ENCODE measurements at places on chromosomes 7 and 10.

DNA sequence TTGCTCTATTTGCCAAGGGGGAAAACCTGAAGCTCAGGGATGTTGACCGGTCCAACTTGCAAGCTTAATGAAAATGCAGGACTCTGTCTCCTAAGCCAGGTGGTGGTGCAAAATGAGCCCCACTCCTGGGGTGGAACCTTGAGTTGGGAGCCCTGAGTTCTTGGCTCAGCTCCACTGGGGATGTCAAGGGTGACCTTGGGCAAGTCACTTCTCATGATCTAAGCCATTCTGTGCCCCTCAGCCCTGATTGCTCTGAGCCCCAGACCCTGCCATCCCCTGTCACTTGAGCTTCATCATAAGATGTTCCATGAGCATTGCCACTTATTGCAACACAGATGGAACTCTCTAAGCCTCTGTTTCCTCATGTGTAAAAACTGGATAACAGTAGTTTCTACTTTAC is 33.9 kb downstream of the MYL10 start:
- no peak for DNase-seq

DNA sequence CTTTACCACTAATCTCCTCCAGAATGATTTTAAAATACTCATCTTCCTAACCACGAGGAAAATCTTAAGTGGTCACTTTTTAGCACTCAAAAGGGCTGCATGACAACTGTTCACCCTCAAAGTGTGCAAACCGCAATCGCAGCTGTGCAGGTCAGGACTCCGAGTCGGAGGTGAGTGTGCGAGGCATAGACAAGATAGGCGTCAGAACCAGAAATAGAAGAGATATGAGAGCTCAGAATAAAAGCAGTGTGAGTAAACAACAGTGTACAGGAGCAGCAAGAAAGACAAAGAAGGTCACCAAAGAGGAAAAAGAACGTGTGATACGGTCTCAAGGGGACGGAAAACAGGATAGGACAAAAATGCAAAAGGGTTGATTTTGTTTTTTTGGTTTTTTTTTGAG is 17.5 kb upstream of the ENO4 start:
- no peak for DNase-seq

DNA sequence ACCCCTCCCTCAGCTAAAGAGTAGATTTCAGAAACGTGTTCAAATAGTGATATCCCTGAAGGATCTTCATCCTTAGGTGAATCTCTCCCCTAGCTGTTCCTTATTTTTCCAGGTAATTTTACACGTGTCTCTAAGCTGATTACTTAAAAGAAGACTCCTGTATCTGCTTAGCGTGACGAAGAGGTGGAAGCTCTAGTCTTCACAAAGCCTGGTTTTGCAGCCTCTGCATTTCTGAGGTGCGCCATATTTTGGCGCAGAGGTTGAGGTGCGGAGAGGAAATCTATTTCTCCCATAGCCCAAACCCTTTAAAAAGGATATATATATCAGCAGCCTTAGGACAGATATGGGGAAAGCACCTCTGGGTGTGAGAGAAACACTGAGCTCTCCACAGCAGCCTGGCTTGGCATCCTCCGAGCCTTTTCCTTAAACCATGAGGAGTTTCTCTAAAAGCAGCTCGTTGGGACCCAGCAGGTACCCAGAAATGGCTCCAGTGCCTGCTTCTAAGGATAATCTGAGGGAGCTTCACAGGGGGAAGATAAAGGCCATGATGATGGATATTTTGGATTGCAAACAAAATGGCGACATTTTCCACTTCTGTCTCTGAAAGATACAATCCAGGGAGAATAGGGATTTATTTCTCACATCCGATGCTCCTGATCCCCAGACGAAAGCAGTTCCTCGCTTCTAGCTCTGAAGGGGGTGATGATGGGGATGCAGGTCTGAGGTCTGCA is 3.0 kb upstream of the HOXA2 start:
- peak; percentile 45 for DNase-seq

- no peak for DNase-seq
Measured at GRCh38 chr7:26490640-26491624, 199.3 kb downstream of the SNX10 start.

DNA sequence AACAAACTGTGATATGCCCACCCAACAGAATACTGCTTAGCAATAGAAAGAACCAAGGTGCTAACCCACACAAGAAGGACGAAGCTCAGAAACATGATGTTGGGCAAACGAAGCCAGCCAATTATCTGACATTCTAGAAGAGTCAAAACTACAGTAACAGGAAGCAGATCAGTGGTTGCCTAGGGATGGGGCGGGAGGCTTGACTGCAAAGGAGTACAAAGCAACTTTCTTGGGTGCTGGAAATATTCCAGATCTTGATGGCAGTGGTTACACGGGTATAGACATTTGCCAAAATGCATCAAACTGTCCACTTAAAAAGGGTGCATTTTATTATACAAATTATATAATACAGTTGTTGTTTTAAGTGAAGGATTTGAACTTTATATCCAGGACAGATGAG is 41.1 kb upstream of the RET start:
- peak; percentile 7 for DNase-seq

- DNase-seq: no peak
Measured at GRCh38 chr10:4101918-4102654, 317.1 kb upstream of the KLF6 start.

DNA sequence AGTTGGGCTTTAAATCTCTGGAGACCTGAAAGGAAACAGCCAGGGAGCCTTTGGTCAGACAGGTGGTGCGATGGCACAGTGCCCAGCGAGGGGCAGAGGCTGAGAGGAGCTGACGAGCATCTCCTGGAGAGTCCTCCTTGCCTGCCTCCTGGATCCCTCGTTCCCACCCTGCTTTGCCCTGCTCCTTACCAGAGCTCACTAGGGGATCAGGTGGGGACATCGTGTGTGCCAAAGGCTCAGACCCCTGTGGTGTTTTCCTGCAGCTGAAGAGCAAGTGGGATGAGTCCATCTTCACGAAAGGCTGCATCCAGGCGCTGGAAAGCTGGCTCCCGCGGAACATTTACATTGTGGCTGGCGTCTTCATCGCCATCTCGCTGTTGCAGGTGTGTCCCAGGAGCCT is 21.8 kb upstream of the SH2D4B start:
- DNase-seq: no peak

GRCh38 chr10:130958003-130958402 is 353.5 kb downstream of the TCERG1L start:
- DNase-seq: no peak

DNA sequence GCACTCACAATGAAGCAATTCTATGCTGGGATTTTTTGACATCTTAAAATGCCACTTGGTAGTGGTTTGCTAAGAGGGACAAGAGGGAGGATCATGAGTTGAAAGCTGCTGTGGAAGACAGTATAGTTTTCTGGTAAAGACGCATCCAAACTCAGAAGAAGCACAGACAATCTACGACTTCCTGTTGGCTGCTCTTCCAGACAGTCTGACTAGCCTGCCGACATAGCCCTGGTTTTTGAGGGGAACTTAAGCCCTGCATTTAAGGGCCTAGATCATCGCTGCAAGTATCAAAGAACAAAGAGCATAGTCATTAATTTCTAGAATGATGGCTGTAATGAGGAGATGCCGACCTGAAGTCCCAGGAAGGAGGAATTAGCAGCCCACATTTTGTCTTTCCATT is 99.9 kb upstream of the IKZF1 start:
- DNase-seq: no peak

DNA sequence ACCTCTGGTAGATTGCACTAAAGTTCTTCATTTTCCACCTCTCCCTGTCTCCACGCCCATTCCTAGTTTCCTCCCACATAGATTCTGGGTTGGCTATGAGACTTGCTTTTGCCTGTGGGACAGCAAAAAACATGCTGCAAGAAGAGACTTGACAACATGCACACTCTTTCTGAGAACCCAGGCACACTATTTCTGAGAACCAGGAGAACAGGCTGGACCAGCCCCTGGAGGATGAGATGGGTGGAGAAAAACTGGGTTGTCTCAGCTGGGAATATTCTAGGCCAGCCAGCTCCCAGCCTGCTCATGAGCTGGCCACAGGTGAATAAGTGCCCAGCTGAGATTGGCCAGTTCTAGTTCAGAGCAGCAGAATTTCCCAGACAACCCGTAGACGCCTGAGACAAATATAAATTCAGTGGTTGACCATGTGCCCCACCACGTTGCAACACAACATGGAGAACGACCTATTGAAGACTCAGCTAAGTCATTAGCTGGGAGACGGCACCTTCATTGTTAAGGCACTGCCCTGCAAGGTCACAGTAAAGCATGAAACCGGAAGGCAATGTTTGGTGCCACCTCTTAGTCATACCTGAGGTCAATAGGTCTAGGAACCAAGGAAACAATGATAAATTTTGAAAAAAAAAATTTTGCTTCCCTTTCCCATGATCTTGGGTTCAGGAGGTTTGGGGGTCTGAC is 92.7 kb upstream of the AKR1E2 start:
- DNase-seq: no peak

DNA sequence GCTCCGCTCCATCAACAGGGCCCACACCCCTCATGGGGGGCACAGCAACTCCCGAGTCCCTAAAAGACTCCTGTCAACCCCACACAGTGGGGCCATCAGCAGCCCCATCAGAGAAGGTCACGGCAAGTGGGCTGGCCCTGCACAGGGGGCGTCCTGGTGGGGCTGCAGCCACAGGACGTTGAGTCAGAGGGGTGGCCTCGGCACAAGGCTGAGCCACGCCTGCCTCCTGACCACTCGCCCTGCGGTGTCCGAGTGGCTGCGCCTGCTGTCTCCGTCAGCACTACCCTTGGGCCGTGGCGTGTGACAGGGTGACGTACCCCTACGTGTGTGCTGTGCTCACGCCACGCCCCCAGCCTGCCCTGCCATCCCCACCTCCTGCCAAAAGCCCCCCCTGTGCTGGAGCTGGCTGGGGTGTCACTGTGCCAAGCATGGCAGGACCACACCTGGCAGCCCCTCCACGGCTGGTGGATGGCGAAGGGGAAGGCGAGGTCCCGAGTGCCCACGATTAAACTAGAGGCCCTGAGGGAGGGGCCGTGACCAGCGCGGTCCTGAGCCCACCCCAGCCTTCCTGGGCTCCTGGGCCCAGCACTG is 26.0 kb upstream of the NKX6-2 start:
- peak; percentile 33 for DNase-seq

- DNase-seq: no peak
Measured at GRCh38 chr7:106767078-106767477, 98.0 kb upstream of the PIK3CG start.

DNA sequence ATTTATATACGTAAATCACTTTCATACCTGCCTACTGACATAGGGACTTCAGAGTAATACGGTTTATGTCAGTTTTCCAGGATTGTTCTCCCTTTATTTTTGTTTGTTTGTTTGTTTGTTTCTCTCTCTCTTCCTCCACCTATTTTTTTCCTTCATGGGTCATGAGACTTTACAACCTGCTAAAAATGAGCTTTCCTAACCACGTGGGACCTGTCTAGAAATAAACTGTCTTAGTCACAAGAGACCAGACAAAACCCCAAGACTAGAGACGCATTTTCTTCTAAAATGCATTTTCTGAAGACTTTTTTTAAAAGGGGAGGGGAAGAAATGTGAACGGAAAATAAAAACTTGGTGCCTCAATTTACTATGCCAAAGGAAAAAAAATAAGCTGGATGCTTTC is 41.1 kb upstream of the FIGNL1 start:
- no peak for DNase-seq

- DNase-seq: no peak
Measured at GRCh38 chr10:10959666-10960065, 58.0 kb upstream of the CELF2 start.

DNA sequence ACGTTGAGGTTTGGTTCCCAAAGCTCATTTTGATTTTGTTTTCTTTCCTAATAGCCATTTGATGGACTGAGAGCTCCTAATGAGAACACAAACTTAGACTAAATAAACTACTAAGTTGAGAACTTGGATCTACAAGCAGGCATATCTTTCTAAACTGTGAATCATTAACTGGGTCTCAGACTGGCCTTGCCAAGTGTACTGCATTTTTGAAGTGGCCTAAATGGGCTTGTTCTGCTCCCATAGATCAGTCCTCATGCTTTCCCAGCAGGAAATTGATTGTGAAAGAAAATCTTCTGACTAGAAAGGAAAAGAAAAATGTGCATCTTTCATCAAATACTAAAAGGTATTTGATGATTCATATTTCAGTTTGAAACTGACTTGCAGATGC is 46.7 kb upstream of the RBM33 start:
- DNase-seq: no peak

- DNase-seq: no peak
Measured at GRCh38 chr7:50206453-50207250, 97.9 kb upstream of the IKZF1 start.

DNA sequence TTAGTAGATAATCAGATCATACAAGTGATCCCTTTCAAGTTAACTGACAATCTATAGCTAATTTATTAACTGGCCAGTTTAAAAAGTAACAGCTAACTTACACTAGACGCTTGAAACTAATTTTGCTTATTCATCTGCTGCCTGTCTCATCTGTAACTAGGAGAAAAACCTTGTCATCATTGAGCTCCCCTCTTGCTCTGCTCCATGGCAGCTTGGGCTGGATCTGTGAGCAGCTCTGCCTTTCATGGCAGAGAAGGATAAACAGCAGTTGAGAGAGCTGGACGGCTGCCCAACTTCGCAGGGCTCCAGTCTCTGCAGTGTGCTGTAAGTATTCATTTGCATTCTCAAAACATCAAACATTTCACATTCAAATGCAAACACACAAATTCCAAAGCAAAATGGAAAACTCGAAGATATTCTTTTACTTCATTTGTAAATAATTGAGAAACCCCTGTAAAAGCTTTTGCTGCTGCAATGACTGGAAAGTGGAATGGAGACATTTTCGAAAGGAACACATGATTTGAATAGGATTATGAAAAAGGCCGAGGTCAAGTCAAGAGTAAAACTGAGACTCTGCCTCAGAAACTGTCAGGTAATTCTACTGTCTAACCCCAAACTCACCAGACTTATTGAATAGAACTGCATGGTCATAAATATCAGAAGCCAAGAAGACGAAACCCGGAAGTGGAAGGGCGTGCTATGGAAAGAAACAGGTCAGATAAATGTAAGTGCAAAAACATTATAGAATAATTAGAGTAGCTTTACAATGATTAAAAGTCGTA is 17.6 kb downstream of the SLC35B4 start:
- no peak for DNase-seq

- no peak for DNase-seq
Measured at GRCh38 chr7:78114993-78115392, 316.4 kb downstream of the PHTF2 start.

GRCh38 chr7:136687693-136688322 is 180.6 kb upstream of the CHRM2 start:
- peak; percentile 16 for DNase-seq

DNA sequence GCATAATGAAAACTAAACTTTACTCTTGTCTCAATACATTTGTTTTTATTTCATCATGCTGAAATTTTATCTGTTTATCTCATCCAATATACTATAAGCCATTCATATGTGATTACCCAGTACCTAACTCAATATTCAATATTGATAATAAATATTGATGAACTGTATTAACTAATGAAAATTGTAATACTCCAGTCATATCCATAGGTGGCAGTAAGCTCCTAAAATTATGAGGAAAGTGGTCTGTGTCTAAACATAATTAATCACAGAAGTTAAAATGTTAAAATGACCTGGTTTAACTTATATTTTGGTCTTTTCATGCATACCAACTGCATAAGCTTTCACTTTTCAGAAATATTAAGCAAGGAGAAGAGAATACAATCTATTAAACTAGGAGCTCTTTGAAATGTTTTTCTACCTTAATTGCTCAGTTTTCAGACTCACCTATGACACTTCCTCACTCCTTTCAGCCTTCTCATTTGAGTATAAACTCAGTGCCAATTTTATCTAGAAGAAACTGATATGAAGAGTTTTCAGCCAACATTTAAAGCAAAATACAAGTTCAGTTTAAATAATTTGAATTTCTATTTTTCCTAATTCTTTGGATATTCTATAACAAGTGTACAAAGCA is 30.5 kb upstream of the VWDE start:
- no peak for DNase-seq

GRCh38 chr10:75937823-75938222 is 506.4 kb downstream of the LRMDA start:
- no peak for DNase-seq

GRCh38 chr10:70457759-70458305 is 16.4 kb upstream of the NODAL start:
- DNase-seq: no peak
